ENCODE measurements at places on chromosomes 3 and 15. TPM values are rescaled to one million over a fixed set of nuclear protein-coding genes. Genes with fewer than 3 reads are reported as not detected.

The HYAL1 gene
- 0.16 TPM for total RNA-seq

The PRKCD gene
- 0.94 TPM for total RNA-seq

The CNTN3 gene
- total RNA-seq = 16.2 TPM

The GANC gene
- 13.6 TPM for total RNA-seq

The SLC2A2 gene
- total RNA-seq = not detected

The COL6A5 gene
- under 0.01 TPM for total RNA-seq

The MTFMT gene
- 16.1 TPM for total RNA-seq

The EPHA3 gene
- 349 TPM for total RNA-seq

The ADAMTSL3 gene
- 20.6 TPM for total RNA-seq
